ENCODE measurements at places on chromosomes 2 and 18.

DNA sequence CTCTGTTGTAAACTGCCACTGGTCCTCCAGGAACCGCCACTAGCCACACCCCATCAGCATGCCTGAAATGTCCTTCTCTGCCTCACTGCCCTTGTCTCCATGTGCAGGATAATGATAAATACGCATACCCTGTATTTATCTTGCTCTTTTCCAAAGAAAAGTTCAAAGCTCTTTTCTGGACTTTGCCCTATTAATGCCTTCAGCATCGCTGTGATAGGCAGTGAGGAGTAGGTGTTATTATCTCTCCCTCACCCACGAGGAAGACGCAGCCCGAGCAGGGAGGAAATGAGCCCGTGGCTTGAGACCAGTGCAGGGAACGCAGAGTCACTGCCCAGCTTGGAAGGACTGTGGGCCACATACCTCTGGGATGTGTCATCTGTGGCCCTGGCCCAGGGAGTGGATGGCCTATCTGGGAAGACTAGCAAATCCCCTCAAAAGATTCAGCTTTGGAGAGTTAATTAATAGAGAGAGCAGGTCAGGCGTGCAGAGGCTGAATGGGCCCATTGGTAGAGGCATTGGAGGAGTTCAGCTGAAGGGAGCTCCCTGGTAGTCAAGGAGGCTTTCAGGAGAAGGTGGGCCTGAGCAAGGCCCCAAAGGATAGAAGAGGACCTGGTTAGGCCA, 39.5 kb upstream of the MCFD2 start:
- no peak for DNase-seq

- DNase-seq, result no peak
Observed at GRCh38 chr2:7886666-7887065, 795.2 kb upstream of the ID2 start.

DNA sequence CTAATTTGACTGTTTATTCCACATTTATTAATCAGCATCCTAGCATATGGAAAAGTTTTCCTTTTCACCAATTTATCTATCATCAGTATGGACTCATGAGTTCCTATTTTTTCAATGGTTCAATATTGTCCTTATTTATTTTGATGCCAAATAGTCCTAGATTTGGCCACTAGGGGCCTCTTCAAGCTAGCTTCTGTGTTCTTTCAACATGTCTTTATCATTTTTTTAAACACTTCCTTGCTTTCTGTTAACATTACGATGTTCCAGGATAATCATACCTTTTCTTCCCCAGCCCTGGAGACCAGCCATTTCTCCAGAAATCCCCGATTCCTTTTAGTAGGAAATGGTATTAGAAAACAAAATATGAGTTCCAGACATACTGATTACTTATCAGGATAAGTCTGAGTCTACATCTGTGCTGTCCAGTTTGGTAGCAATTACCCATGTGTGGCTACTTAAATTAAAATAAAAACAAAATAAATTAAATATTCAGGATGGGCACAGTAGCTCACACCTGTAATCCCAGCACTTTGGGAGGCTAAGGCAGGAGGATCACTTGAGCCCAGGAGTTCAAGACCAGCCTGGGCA, 70.6 kb downstream of the RPE start:
- DNase-seq, result peak; percentile 27

DNA sequence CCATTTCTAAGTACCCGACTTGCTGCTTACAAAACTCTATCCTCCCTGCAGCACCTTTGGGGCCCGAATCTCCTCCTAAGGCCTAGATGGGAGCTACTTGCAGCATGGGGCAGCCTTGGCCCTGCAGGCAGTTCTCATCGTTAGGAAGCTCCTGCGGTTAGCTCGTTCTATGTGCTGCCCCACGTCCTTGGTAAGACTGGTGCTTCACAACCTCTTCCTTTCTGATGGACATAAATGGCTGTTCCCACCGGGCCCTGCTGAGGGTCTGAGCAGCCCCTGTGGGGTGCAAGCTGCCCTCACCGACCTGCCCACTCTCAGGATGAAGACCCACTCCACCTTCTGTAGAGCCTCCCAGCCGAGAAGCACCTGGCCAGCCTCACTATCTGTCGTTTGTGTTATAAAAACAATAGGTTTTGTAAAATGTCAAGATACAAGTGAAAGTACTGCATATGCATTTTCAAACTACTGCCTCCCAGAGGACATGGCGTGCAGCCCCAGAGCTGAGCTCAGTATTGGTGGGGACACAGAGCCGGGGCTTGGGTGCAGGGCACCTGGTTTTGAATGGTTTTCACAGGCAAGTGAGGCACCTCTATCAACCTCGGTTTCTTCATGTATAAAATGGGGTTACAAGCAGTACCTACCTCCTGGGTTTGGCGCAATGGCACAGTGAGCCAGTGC, 19.4 kb downstream of the OTOF start:
- DNase-seq, result no peak

GRCh38 chr2:99285526-99285925, 15.5 kb downstream of the LYG1 start:
- no peak for DNase-seq

DNA sequence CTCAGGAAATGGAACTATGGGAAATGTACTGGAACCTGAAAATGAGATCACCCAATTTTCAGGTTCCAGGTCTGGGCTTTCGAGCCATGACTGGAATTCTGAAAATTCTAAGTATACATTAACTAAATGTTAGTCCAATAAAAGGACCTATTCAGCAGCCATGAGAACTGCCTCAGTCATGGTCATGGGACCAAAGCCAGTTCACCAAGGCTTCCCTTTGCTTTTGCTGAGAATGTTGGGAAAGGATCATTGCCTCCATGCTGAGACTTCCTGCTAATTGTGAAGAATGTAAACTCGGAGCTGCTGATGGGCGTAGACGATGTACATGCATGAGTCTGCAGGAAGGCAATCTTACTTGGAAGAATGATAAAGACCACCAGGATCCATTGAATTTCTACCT, 624.4 kb upstream of the SOX11 start:
- DNase-seq, result no peak

- no peak for DNase-seq
Observed at GRCh38 chr2:7745369-7745768, 828.2 kb downstream of the RNF144A start.

Measured in midbrain (tissue), 1 donor.